Testis (tissue), 5 donors: ENCODE measurements at places on chromosomes 11 and 22. TPM values are rescaled to one million over a fixed set of nuclear protein-coding genes. Genes with fewer than 3 reads are reported as not detected.

DNA sequence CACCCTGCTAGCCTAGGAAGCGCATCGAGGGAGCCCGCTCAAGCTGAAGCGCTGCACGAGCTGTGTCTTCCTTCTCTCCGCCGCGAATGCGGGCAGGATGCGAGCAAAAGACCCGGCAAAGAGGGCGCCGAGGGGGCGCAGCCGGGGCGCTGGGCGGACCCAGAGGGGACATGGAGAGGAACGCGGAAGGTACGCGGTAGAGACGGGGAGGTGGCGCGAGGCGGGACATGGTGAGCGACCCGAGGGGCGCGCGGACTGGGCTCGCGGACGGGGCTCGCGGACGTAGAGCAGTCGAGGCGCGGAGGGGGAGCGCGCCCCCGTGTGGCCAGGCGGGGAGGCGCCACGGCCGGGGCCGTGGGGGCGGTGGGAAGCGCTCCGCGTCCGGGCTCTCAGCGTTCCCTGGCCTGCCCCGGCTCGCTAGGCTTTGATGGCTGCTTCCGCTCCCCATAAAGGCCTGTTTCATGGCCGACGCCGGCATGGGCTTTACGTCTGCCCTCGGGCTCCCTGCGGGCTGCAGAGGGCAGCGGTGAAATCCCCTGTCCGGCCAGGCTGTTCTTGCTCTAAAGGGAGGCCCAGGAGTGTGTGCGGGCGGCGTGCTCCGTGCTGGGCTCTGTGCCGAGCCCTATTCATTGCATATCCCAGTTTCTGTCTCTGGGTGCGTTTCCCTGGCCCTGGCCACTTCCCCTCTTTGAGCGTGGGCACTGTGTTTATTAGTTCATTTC lies 31.2 kb upstream of the TRIM29 start:
- peak overlapping the region; percentile 39 for H3K4me3 ChIP-seq
- peak; percentile 81 for DNase-seq
- no peaks in the 10 kb centered on the region for H3K27me3 ChIP-seq
- no peaks in the 10 kb centered on the region for H3K36me3 ChIP-seq
- H3K27ac ChIP-seq = no peak overlapping the region

- H3K4me3 ChIP-seq = no peak overlapping the region
- peaks cover 74% of the 10 kb centered on the region for H3K4me1 ChIP-seq
- DNase-seq = peak; percentile 83
- no peaks in the 10 kb centered on the region for H3K27me3 ChIP-seq
Observed at GRCh38 chr22:20552443-20553401, 45.3 kb downstream of the MED15 start.

- no peaks in the 10 kb centered on the region for H3K27me3 ChIP-seq
- no peak overlapping the region for H3K4me3 ChIP-seq
- no peak for DNase-seq
- no peak overlapping the region for H3K27ac ChIP-seq
- no peaks in the 10 kb centered on the region for H3K36me3 ChIP-seq
Observed at GRCh38 chr11:69982690-69983570, 95.2 kb upstream of the ANO1 start.

- H3K4me1 ChIP-seq = peaks cover 50% of the 10 kb centered on the region
- H3K36me3 ChIP-seq = no peaks in the 10 kb centered on the region
- no peak overlapping the region for H3K4me3 ChIP-seq
Observed at GRCh38 chr11:57424792-57425564, 1.9 kb downstream of the SLC43A3 start.

- no peak overlapping the region for H3K4me3 ChIP-seq
- no peak overlapping the region for H3K27ac ChIP-seq
- no peaks in the 10 kb centered on the region for H3K27me3 ChIP-seq
- H3K36me3 ChIP-seq = no peaks in the 10 kb centered on the region
- DNase-seq = no peak
Observed at GRCh38 chr11:73172992-73173656, 31.0 kb upstream of the FCHSD2 start.

GRCh38 chr11:35517481-35517880 lies 7.9 kb downstream of the PAMR1 start:
- no peak overlapping the region for H3K4me3 ChIP-seq
- H3K4me1 ChIP-seq = no peaks in the 10 kb centered on the region
- H3K27me3 ChIP-seq = no peaks in the 10 kb centered on the region
- H3K36me3 ChIP-seq = no peaks in the 10 kb centered on the region

DNA sequence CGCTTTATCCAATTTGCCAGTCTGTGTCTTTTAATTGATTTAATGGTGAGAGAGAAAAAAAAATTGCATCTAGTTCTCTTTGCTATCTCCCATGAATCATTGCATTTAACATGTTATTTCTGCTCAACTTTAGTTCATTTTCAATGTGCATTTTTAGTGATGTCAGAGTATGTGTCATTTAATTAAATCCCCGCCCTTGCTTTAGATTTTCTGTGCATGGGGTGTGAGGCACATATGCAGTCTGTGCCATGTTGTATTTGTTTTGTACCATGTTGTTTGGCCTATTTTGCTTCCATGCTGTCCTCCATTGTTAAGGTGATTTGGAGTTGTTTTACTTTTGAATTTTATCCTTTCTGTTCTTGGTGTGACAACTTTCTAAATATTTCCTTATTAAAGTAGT lies 8.3 kb upstream of the NCR3LG1 start:
- no peak for DNase-seq
- H3K27ac ChIP-seq = no peak overlapping the region
- H3K4me3 ChIP-seq = no peak overlapping the region
- no peaks in the 10 kb centered on the region for H3K4me1 ChIP-seq

DNA sequence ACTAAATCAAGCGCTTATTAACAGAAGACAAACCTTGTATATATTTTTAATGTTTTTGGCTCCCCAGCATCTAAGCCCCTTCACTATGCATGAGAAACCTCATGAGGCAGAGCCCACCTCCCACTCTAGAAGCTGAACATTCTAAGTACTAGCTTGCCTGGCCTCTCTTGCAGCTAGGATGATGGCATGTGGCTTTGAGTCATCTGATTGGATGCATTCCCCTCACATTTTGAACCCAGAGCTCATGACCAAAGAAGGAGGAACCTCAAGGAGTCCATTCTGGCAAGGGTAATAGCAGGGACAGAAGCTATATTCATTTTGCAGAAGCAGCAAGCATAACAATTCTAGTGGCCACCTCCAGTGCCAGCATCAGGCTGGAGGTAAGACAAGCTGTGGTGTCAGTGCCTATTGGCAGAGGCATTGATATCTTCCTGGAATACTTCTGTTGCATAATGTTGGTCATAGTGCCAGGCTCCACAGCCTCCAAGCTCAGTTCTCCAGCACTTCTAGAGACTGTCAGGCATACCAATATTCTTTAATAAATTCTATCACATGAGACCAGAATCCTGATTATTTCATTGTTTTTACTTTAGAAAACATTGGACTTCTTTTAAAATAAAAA lies 14.2 kb upstream of the ZC3H12C start:
- DNase-seq = no peak
- no peak overlapping the region for H3K27ac ChIP-seq
- peaks cover 19% of the 10 kb centered on the region for H3K4me1 ChIP-seq
- H3K27me3 ChIP-seq = no peaks in the 10 kb centered on the region
- no peaks in the 10 kb centered on the region for H3K36me3 ChIP-seq

- no peak overlapping the region for H3K4me3 ChIP-seq
- no peak overlapping the region for H3K27ac ChIP-seq
Observed at GRCh38 chr11:2164861-2165555, 4.0 kb upstream of the INS start.

The OR8G1 gene
- 2.6 TPM for total RNA-seq

The DCUN1D5 gene
- total RNA-seq = 70.8 TPM

The TCN2 gene
- 40.6 TPM for total RNA-seq

The PACSIN2 gene
- total RNA-seq = 43.6 TPM

The INPP5J gene
- total RNA-seq = 11.3 TPM

The APOBEC3B gene
- 1.4 TPM for total RNA-seq
